ENCODE measurements at places on chromosomes 6 and 20.

DNA sequence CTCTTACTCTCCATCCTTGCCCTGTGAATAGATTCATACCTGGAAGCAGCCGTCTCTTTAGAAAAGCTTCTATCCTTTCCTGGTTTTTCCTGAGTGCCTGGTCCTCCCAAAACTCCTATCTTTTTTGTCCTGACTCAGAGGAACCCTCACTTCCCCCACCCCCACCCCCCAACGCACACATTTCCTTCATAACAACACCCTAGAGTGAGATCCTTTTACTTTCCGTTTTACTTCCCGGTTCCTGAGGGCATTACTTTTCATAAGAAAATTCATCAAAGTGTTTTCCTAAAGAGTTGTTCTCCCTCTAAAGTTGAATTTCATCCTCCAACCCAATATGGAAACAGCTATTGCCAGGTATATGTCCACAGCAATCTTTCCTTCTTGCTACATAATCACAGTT is 327.0 kb downstream of the NRN1 start:
- DNase-seq, result no peak

DNA sequence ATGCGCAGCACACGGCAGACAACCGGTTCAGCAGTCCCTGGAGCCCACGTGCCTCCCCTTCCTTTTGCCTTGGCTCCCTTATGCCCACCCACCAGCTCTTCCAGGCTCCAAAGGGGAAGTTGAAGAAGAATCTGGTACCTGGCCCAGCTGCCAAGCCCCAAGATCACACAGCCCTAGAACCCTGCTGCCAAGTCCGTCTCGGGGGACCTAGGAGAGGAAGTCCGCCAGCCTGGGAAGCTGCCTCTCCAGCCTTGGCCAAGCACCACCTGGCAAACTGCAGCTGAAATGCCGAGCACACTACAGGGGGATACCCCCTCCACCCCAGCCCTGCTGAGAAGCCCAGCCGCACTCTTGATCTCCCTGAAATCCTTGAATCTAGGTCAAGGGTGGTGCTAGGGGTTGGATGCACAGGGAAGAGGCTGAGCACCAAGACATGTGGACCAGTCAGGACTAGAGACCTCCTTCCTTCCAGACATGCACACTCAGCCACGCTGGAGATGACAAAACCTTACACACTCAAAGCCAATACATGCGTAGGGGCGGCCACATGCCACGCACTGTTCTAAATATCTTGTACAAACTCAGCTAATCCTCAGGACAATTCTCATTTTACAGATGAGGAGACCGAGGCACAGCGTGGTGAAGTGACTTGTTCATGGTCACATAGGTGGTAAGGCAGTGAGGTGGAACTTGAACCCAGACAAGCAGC is 124.1 kb downstream of the PREX1 start:
- DNase-seq, result no peak

- DNase-seq, result no peak
Measured at GRCh38 chr20:45459606-45460005, 9.9 kb upstream of the WFDC2 start.

GRCh38 chr20:61761453-61762166 is 304.1 kb downstream of the TAF4 start:
- no peak for DNase-seq
